ENCODE measurements at places on chromosomes 12 and 14.

DNA sequence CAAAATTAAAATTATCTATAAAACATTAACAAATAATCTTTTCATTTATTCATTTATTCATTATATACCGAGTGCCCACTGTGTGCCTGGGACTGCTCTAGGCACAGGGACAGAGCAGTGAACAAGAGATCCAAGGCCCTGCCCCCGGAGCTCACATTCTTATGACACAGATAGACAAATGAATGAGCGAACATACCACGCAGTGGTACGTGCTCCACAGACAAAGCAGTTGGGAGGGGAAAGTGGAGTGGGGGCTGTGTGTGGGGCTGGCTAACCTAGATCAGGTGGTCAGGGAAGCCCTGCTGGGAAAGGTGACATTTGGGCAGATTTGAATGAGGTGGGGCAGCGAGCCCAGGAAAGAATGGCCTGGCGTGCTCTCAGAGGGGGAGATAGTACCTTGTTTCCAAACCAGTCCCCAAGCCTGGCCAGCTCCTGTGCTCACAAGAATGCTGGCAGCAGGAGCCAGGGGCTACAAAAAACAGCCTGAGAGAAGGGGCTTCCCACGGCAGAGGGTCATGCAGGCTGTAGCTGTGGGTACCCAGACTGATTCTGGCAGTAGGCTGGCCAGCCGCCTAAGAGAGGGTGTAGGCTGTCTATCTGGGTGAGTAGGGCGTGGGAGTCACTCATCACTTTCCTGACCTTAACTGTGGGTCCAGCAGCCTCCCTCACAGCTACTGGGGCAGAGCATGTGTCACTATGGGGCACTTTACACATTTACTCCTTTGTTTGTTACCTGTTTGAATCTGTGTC is 57.8 kb upstream of the ACTN1 start:
- no peak for DNase-seq

DNA sequence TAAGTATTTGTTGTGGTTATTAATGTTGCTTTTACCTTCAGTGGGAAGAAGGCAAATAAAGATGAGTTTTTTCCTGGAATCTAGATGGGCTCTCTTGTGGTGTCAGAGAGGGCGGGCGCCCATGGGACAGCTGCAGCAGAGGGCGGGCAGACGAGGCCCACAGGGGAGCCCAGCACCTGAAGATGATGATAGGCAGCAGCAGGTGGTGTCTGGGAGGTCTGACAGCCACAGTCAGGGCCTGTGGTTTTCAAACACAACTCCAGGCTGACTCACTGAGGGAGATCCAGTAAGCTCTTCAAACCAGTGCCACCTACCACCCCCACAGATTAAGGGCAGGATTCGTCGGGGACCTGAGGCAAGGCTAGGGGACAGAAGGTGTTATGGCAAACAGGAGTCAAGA is 42.8 kb downstream of the NKX2-1 start:
- no peak for DNase-seq

- no peak for DNase-seq
These were observed 613 bp downstream of the RECQL start for GRCh38 chr12:21500786-21501257.

DNA sequence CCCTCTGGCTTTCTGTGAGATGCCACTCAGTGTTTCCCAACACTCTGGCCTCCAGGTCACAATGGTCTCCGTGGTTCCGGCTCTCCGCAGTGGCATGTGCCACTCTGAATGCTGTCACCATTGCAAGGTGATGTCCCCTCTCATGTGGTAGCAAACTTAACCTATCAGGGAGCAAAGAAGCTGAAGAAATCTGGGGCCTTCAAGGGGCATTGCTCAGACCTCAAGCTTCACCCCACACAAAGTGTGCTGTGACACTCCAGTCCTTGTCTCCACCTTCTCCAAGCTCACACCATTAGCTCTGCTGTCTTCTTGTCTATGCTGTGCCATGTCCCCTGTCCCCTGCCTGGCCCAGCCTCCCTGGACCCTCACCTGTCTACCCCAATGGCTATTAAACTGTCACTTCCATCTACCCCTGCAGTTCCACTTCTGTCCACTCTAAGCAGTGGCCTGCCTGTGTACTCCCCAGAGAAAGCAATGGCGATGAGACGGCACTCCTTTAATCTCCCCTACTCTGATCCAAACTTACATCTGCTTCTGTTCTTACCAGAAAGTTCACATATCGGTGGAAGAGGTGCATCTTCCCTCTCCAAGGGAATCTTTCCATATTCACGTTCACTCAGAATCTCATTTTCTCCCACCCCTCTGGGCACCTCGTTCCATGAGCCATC is 93.7 kb downstream of the DHRS2 start:
- no peak for DNase-seq

DNA sequence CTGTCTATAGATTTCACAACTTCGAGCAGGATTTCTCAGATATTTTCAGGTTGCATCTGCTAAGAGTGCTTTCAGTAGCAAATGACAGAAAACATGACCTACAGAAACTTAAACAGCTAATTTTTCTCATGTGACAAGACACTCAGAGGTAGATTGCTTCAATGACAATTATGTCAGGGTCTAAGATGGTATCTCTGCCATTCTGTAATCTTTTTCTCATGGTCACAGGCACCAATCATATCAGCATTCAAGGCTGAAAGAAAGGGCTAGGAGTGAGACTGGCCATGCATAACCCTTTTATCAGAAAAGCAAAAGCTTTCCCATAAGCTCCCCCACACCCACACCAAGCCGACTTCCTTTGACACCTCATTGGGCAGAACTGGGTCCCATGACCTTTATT is 450.5 kb upstream of the FAR2 start:
- DNase-seq, result no peak

DNA sequence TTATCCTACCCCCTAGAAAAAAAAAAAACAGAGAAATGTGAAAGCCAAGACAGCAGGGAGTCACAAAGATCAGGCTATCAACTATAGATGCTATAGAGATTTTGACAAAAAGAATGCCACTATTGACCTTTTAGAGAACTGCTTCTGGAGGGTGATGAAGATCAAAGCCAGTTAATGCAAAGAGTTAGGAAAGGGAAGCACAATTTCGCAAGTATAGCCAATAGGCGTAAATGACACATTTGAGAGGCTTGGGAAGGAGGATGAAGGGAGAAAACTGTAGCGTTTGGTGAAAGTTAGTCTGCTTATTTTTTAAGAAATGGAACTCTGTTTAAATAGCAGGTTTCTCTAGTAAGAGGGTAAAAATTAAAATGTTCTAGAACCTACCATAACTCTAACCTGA is 190.7 kb downstream of the DUSP6 start:
- DNase-seq, result no peak

- no peak for DNase-seq
These were observed 379.6 kb downstream of the CCDC91 start for GRCh38 chr12:28569698-28570411.

GRCh38 chr12:124493809-124494750 is 73.3 kb downstream of the NCOR2 start:
- no peak for DNase-seq

DNA sequence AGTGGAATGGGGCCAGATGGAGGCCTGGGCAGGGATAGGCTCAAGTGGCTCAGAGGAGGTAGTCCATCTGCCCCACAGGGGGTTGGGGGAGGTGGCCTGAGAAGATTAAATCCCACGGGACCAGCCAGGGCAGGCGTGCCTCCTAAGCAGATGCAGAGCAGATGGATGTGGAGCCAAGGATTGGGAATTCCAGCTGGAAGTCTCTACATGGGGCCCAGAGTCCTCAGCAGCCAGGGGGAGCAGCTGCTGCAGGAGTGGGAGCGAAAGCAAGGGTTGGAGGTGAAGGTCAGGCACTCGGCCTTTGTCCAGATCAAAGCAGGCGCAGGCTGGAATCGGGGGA is 42.4 kb upstream of the VRK1 start:
- DNase-seq, result no peak

DNA sequence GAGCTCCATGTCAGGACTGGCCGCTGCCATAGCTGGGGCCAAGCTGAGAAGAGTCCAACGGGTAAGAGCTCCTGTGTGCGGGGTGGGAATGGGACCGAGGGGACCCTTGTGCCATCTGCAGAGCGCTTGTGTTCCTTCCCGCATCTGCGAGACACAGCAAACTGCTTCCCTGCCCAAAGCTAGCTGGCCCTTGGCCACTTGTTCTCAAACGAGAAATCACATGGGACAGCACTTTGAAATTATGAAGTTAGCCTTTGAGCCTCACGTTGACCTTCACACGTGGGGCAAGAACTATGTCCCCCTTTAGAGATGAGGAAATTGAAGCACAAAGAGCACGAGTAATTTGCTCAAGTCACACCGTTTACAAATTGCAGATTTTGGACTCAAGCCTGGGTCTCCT is 30.8 kb downstream of the DEGS2 start:
- DNase-seq, result no peak

DNA sequence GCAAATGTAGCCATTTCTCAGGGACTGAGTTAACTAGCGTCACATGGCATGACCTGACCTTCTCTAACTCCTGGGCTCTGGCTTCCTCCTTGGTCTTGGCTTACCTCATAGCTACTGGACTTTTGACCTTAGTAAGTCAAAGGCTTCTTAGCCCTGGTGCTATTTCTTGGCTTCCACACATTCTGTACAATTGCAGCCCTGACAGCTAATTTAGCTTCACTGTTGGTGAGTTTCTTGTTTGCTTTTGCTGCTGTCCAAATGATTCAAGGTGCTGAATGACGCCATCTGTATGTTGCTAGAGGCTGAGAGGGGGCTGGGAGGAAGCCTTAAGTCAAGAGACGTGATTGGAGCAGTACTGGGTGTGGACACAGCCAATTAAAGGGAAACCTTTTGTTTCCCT is 202.7 kb downstream of the PRKD1 start:
- no peak for DNase-seq

- no peak for DNase-seq
These were observed 1.0 kb downstream of the AHNAK2 start for GRCh38 chr14:104977008-104977680.

- no peak for DNase-seq
These were observed 399.2 kb downstream of the IPO8 start for GRCh38 chr12:30296486-30296885.
